KG1 (cell line): ENCODE measurements at places on chromosomes 12 and 14.

DNA sequence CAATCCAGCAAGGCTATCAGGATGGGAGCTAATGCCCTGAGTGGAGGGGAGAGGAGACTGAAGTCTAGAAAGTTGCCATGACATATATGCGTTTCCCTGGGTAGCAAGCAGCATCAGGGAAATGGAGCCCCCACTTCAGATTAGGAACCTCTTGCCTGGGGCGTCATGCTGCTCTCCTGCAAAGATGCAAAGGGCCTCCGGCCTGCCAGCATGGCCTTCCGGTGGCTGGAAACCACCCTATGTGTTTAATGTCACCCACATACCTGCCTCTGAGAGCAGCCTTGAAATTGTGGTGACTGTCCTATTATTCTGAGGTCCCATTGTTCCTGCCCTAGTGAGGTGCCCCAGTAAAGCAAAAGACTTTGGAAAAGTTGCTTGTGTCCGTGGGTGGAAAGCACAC, 10.0 kb upstream of the IFI27L2 start:
- no peak for DNase-seq

GRCh38 chr14:104977008-104977680, 1.0 kb downstream of the AHNAK2 start:
- no peak for DNase-seq

GRCh38 chr14:101781240-101782061, 19.9 kb downstream of the PPP2R5C start:
- DNase-seq: no peak

DNA sequence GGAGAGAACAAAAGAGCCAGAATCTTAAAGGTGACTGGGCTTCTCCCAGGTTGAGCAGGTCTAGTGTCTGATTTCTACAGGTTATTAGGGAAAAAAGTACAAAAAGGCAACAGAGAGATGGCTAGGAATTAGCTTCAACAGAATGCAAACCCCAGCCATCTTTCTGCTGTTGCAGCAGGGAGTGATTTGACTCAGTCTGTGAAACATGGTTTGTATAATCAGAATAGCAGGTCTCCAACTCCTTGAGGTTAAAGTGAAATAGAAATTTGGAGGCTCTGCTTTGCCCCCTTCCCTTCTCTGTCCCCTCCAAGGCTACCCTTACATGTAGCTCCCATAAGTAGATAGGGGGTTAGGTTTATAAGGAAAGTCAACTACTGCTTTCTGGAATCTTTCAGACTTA, 105.8 kb downstream of the AKAP6 start:
- no peak for DNase-seq
